Smooth muscle cell of trachea (primary cell): ENCODE measurements at places on chromosomes 11 and 22. TPM values are rescaled to one million over a fixed set of nuclear protein-coding genes. Genes with fewer than 3 reads are reported as not detected.

The UBASH3B gene
- total RNA-seq = 9.0 and 13.9 TPM in 2 replicates

The OR10A2 gene
- not detected in 2 replicates for total RNA-seq

The BCO2 gene
- total RNA-seq = 1.5 and 4.4 TPM in 2 replicates

The WDR74 gene
- total RNA-seq = 26.3 and 48.0 TPM in 2 replicates

The PRRG4 gene
- under 0.01 and 0.15 TPM in 2 replicates for total RNA-seq

The TPBGL gene
- under 0.01 TPM in 1 of 2 replicates, not detected in the other for total RNA-seq

The AP2A2 gene
- 38.3 and 45.8 TPM in 2 replicates for total RNA-seq

The XRRA1 gene
- 20.5 and 23.7 TPM in 2 replicates for total RNA-seq

The MMP3 gene
- 9.5 and 13.4 TPM in 2 replicates for total RNA-seq

The ASCL2 gene
- not detected in 2 replicates for total RNA-seq

The CSF2RB gene
- 0.44 TPM in 1 of 2 replicates, not detected in the other for total RNA-seq

The APOA5 gene
- total RNA-seq = not detected in 2 replicates

The CHRM1 gene
- not detected in 2 replicates for total RNA-seq

The CARD18 gene
- not detected in 2 replicates for total RNA-seq

The TMEM151A gene
- total RNA-seq = 0.66 TPM in 1 of 2 replicates, not detected in the other

The RIC3 gene
- not detected in 2 replicates for total RNA-seq

The DERL3 gene
- total RNA-seq = 0.17 TPM in 1 of 2 replicates, not detected in the other

The SLC6A5 gene
- under 0.01 TPM in 1 of 2 replicates, not detected in the other for total RNA-seq

The SLC22A25 gene
- not detected in 2 replicates for total RNA-seq

The STARD10 gene
- total RNA-seq = 7.4 and 27.1 TPM in 2 replicates

The OR51A4 gene
- not detected in 2 replicates for total RNA-seq

The TCF20 gene
- 25.5 and 26.3 TPM in 2 replicates for total RNA-seq

The STK33 gene
- 0.17 and 3.8 TPM in 2 replicates for total RNA-seq

The MS4A5 gene
- not detected in 2 replicates for total RNA-seq

The ANO5 gene
- total RNA-seq = not detected in 2 replicates

The DNAJB13 gene
- not detected in 2 replicates for total RNA-seq

The P4HA3 gene
- total RNA-seq = 3.1 TPM in 2 replicates

The OLFML1 gene
- 25.5 and 26.8 TPM in 2 replicates for total RNA-seq

The HBE1 gene
- 0.29 and 0.33 TPM in 2 replicates for total RNA-seq

The MFRP gene
- under 0.01 TPM in 2 replicates for total RNA-seq

The NXPE1 gene
- total RNA-seq = not detected in 2 replicates

The MS4A6E gene
- total RNA-seq = not detected in 2 replicates

The CYP2D6 gene
- 0.15 and 0.33 TPM in 2 replicates for total RNA-seq

The TRIM5 gene
- total RNA-seq = 40.5 and 42.0 TPM in 2 replicates

The NEFH gene
- 0.33 and 0.44 TPM in 2 replicates for total RNA-seq

The FAM180B gene
- total RNA-seq = 0.17 TPM in 1 of 2 replicates, not detected in the other

The SHISAL1 gene
- 1.2 and 9.6 TPM in 2 replicates for total RNA-seq

The PVALB gene
- not detected in 2 replicates for total RNA-seq

The PATE2 gene
- total RNA-seq = 0.29 and 0.66 TPM in 2 replicates

The ROM1 gene
- total RNA-seq = 3.9 and 4.6 TPM in 2 replicates

The RIN1 gene
- 44.8 and 54.4 TPM in 2 replicates for total RNA-seq

The NCAPH2 gene
- total RNA-seq = 29.3 and 46.0 TPM in 2 replicates

The PPP2R1B gene
- 42.2 and 48.9 TPM in 2 replicates for total RNA-seq

The CNIH2 gene
- total RNA-seq = 0.15 and 0.17 TPM in 2 replicates

The SCUBE1 gene
- 0.33 and 0.58 TPM in 2 replicates for total RNA-seq
